Colonic mucosa (tissue), 4 donors: ENCODE measurements at places on chromosomes 12 and 14.

- no peak for DNase-seq
- H3K27ac ChIP-seq: no peak overlapping the region
- no peak overlapping the region for H3K4me3 ChIP-seq
- no peaks in the 10 kb centered on the region for H3K4me1 ChIP-seq
- no peaks in the 10 kb centered on the region for H3K36me3 ChIP-seq
Observed at GRCh38 chr14:61188196-61188595, 92.9 kb downstream of the TMEM30B start.

GRCh38 chr12:57868851-57869268 is 22.3 kb upstream of the CTDSP2 start:
- H3K4me3 ChIP-seq: no peak overlapping the region
- H3K36me3 ChIP-seq: no peaks in the 10 kb centered on the region
- DNase-seq: no peak
- no peaks in the 10 kb centered on the region for H3K4me1 ChIP-seq
- H3K27me3 ChIP-seq: no peaks in the 10 kb centered on the region
- peak overlapping the region; percentile 53 for H3K27ac ChIP-seq

- no peaks in the 10 kb centered on the region for H3K4me1 ChIP-seq
- no peak for DNase-seq
- H3K36me3 ChIP-seq: no peaks in the 10 kb centered on the region
Observed at GRCh38 chr14:40368314-40368713, 936.1 kb upstream of the FBXO33 start.

- peaks cover 7% of the 10 kb centered on the region for H3K27me3 ChIP-seq
- no peaks in the 10 kb centered on the region for H3K4me1 ChIP-seq
- no peak overlapping the region for H3K27ac ChIP-seq
- no peaks in the 10 kb centered on the region for H3K36me3 ChIP-seq
- peak; percentile 80 for DNase-seq
Observed at GRCh38 chr12:53757101-53757770, 5.5 kb upstream of the CISTR start.

- no peaks in the 10 kb centered on the region for H3K4me1 ChIP-seq
- H3K27me3 ChIP-seq: no peaks in the 10 kb centered on the region
- no peak for DNase-seq
- no peaks in the 10 kb centered on the region for H3K36me3 ChIP-seq
- no peak overlapping the region for H3K4me3 ChIP-seq
Observed at GRCh38 chr12:13288937-13289652, 92.6 kb downstream of the EMP1 start.

- no peak overlapping the region for H3K27ac ChIP-seq
- peaks cover 11% of the 10 kb centered on the region for H3K36me3 ChIP-seq
- no peaks in the 10 kb centered on the region for H3K27me3 ChIP-seq
- H3K4me1 ChIP-seq: no peaks in the 10 kb centered on the region
Observed at GRCh38 chr14:91295851-91296796, 51.6 kb upstream of the GPR68 start.

DNA sequence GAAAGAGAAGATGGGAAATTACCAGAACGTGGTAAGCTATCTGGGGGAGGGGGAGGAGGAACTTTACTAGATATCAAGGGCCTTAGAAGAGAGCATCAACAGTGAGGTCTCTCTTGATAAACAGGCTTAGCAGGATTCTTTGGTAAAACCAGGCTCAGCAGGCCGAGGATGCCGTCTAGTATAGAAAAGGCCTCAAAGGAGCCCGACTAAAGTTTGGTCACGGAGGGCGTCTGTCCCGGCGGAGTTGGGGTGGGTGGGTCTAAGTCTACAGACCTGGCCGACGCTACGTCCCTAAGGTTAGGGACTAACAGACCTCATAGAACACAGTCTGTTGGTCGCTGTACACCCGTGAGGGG is 538 bp upstream of the TIGAR start:
- H3K4me1 ChIP-seq: no peaks in the 10 kb centered on the region
- H3K27ac ChIP-seq: peak overlapping the region; percentile 82
- no peak for DNase-seq
- no peaks in the 10 kb centered on the region for H3K27me3 ChIP-seq
- no peaks in the 10 kb centered on the region for H3K36me3 ChIP-seq
